Activated T-cell treated with anti-CD3 and anti-CD28 coated beads for 1 hour (primary cell): ENCODE measurements at places on chromosomes 3 and 15.
A peak's percentile ranks its signal among the peaks of the same experiment; 100 is the strongest.

GRCh38 chr15:101206176-101206591 lies 45.7 kb downstream of the CHSY1 start:
- DNase-seq: peak; percentile 45

- no peak for DNase-seq
These were observed 1.0 kb upstream of the MYL3 start for GRCh38 chr3:46864061-46864881.

DNA sequence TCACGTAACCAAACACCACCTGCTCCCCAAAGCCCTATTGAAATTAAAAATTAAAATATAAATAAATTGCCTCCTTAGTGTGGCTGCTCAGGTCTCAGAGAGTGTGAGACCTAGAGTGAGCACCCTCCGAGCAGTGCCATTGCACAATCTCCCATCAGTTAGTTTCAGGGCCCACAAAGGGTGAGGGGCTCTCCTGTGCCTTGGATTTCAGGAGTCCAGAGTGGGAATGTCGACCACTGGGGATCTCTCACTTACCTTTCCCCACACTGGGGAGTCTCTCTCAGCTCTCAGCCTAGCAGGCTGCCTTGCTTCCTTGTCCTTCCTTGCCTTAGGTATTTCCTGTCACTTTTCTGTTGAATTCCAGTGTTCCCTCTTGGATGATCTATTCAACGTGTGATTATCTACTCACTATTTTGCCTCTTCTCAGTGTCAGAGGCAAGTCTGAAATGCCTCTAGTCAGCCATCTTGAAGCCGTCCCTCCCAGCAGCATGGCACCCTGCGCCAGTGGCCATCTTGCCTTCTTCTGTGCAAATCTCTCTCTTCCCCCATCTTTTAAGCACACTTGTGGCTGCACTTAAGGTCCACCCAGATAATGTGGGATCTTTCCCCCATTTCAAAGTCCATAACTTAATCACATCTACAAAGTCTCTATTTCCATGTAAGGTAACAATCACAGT lies 119.3 kb downstream of the LRRK1 start:
- DNase-seq: no peak

DNA sequence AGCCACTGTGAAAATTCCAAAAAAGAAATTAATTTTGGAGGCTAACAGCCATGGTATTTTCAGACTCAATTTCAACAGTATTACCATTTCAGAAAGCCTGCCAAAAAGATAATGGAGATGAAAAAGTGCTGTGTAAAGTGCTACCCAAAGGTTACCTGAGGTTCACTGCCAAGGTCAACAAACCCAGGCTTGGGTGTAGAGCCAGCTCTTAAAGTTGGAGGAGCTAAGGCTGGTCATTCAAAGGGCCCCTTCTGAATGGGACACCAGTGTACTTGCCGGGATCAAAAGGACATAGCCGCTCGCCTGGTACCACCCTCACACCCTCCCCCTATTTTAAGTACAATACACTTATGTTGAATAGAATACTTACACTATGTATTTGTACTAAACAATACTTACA lies 64.5 kb downstream of the ETV5 start:
- no peak for DNase-seq

- no peak for DNase-seq
These were observed 627.1 kb downstream of the NAALADL2 start for GRCh38 chr3:175486255-175486654.

GRCh38 chr15:29141308-29142128 lies 128.1 kb downstream of the NSMCE3 start:
- no peak for DNase-seq

- DNase-seq: no peak
These were observed 41.9 kb upstream of the ABHD10 start for GRCh38 chr3:111936967-111937366.

DNA sequence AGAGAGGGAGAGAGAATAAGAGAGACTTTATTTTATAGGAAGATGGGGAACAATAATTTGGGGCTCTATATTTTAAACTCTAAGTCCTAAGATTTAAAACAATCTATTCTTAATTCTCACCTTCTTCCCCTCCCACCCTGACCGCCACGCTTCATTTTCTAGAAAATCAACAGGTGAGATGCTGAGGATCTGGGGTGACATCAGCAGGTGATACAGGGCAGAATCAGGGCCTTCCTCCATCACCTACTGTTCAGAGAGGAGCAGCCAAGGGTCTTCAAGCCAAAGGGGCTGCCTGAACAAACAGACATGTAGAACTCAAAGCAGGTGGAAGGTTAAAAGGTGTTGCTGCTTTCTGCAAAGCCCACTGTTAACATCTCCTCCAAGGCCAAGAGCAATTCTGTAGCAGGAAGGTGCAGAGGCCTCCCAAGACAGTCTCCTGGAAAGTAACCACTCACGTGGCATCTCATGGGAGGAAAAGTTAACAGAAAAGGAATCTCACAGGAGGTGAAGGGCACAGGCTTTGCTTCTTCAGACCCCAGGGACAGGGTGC lies 183.6 kb upstream of the TLE3 start:
- DNase-seq: no peak

DNA sequence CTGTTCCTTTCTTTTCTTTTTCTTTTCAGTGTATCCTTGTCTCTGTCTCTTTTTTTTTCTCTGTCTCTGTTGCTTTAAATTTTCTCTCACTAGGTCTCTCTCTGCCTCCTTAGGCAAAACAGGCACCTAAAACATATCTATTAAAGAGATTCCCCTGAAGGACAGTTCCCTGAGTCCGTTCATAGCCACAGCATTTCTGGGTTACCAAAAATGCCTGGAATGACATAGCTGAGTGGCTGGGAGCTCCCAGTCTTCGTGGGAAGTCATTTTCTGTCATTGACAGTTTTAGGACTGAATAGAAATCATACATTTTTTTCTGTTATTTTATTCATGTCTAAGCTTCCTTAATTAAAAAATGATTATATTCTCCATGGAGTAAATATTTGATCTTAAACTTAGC lies 323.8 kb upstream of the AZI2 start:
- DNase-seq: no peak
